Stimulated activated memory B cell treated with anti-CD40 and anti-IgM and Interleukin-4, amounts not matched to agents 10 μg/mL and 1 μg/mL and 100 μg/mL, for 72 hours (primary cell): ENCODE measurements at places on chromosomes 12 and 14.

- peak; percentile 49 for ATAC-seq
Measured at GRCh38 chr12:107684990-107685359, 624 bp upstream of the PWP1 start.

DNA sequence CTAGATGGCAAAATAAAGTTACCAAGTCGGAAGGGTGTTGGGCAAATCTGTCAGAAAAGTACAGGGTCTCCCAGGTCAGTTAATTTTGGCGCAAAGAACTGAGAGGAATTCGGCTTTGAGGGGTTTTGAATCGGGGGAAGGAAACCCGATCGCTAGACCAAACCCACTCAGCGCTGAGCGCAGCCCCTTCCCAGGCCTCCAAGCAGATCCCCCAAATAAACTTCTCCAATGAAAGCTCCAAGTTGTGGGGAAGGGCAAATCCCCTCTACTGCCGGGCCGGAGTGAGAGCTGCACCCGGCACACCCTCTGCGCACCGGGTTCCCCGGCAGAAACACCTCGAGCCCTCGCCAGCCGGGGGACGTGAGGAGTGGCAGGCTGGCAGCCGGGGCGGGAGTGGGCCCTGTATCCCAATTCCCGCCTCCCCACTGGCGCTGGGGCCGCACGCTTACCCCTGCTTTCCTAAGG lies 441 bp downstream of the E2F7 start:
- ATAC-seq = peak; percentile 28

DNA sequence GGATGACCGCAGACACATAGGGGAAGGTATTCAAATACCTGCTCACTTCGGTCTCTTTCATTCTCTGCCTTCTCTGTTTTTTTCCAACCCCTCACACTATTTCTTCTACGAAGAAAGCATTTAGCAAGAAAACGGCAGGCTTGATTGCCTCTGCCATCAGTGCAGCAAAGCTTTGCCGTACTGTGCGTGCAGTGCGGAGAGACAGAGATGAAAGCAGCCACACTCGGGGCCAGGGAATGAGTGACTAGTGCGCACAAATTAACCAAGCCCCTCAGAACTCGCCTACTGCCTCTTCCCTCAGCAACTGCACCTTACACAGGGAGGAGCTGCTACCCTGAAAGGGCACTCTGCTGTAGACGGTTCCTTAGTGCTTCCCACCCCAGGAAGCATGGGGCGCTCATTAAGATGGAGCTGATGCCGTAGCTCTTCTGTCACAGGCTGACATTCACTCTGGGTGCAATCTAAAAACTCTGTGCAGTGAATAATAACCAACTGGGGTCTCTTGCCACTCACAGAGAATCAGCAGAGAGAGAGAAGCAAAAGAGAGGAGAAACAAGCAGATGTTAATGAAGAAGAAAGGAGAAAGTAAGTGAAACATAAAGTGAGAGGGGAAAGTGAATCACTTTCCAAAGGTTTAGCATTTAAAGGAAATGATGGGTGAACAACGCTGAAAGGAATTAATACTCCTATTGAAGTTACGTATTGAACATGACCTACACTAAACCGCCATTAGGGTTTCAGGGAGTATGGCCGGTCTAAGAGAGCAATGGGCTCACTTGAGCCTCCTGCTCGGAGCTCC lies 69.4 kb downstream of the GRIN2B start:
- ATAC-seq = no peak

GRCh38 chr14:60276347-60276746 lies 27.3 kb downstream of the PPM1A start:
- no peak for ATAC-seq

- no peak for ATAC-seq
Measured at GRCh38 chr14:35333797-35334743, 41.9 kb downstream of the PSMA6 start.

GRCh38 chr12:75047885-75048525 lies 161.6 kb downstream of the KCNC2 start:
- ATAC-seq = no peak

DNA sequence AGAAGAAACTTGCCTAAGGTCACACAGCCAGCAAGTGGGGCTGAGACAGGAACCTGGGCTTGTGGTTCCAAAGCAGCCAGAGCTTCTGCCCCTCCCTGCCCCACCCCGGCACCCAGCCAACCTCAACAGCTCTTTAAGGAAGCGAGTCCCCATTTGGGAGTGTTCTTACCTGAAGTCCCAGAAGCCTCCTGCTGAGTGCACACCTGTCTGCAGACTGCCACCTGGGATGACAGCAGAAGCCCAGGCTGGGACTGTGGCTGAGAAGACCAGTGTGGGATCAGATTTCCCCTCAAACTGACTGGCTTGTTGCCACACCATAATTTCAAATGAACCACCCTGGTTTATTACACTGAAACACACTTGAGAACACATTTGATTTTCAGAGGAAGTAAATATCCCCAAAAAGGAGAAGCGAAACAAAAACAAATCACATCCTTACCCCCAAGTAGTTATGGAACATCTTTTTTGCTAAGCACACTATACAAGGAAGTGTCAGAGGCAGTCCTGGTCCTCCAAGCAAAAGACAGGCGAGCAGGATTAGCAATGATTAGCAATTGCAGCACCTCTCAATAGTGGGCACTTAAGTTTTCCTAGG lies 6.3 kb upstream of the RIN3 start:
- ATAC-seq = peak; percentile 84

DNA sequence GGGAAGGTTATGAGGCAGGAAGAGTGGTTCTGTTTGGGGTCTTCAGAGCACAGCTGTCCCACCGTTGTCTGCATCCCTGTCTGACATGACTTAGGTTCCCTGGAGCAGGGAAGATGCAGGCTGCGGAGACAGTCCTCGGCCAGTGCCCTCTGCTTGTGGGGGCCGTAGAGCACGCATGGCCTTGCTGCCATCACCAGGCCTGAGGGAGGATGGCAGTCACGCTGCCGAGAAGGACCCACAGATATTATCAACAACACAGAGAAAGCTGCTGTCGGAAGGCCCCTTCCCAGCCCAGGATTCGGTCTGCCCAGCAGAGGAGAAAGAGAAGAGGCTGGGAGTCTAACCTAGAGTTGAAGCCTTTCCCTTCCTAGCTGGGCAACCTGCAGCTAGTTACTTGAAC lies 35.0 kb downstream of the ERH start:
- ATAC-seq = no peak

- no peak for ATAC-seq
Measured at GRCh38 chr14:76936483-76936882, 92.0 kb downstream of the IRF2BPL start.

DNA sequence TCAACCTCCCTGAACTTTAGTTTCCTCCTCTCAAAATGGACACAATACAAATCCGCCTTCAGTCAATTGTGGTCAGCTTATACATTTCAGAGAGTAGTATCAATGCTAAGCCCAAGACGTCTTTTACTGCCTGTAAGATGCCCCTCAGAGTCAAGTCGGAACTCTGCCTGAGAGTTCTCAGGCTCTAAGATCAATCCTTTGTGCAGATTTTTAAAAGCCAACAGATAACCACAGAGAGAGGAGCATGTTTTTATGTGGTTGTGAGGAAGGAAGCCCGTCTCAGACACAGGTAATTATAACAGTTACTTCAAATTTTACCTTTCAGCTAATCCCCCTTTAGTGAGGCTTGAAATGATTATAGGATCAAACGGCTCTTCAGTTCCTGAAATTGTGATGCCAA lies 91.6 kb downstream of the HELB start:
- no peak for ATAC-seq

DNA sequence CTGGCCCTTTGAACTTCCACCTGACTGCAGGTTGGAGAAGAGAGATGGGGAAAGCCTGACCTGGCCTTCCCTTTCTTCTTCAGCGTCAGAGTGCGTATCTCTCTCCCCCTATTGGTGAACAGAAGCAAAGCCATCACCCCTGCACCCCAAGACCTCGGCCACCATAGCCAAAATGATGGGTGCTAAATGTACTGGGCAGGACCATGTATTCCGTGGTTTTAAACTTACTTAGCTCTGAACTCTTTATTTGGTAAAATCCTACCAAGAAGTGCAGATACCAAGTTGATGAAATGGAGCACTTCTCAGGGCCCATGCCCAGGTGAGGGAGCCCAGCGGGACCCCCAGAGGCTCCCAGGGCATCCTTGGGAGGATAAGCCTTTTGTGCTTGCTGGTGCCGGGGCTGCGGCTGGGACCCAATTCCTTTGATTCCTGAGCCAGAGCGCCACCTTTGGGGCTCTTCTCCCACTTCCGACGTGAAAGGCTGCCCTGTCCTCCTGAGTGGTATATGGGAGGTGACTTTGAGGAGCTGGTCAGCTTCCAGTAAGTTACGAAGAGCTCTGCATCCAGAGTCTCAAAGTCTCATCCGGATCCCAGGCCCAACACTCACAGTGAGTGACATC lies 9.4 kb downstream of the CCND2 start:
- no peak for ATAC-seq

GRCh38 chr12:87660291-87660690 lies 368.9 kb downstream of the C12orf50 start:
- ATAC-seq = no peak

DNA sequence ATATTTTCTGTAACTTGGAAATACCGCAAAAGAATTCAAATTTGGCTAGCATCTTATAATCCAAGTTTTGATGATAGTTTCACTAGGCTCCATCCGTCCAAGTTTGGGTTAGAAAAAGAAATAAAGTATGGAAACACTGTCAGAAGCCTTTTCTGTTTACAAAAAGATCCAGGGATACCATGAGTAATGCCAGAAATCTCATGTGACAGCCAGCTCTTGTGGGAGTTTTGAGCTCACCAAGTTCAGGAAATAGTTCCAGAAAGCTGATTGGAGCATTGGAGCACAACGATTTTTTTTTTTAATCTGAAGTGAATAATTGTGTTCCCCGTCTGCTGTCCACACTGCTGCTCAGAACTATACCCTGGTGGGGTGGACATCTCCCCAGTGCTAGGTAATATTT lies 229.7 kb upstream of the NPAS3 start:
- no peak for ATAC-seq

GRCh38 chr12:109385339-109386058 lies 37.8 kb downstream of the MYO1H start:
- no peak for ATAC-seq

DNA sequence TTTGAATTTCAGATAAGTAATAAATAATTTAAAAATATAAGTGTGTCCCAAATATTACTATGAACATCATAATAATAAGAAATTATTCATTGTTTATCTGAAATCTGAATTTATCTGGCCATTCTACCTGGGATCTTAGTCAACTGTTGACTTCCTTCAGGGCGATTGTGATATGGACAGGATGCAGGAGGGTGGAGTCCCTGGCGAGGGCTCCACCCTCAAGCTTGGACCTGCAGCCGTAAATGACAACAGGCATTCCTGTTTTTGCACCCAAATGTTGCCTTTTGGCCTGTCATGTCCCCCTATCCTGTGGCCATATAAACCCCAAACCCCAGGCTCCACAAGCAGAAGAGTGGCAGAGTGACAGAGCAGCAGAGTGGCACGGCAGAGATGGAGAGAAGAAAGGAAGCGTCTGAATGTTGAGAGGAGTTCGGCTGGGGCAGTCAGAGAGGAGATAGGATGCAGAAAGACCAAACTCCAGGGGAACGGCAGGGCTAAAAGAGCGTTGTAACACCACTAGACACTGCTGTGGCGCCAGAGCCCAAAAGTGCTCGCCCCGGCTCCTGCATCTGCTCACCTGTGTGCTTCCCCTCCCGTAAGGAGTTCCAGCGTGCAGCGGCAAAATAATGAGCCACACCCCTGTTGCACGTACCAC lies 39.4 kb upstream of the FUT8 start:
- ATAC-seq = no peak

GRCh38 chr12:81329085-81329484 lies 251.2 kb downstream of the ACSS3 start:
- no peak for ATAC-seq

DNA sequence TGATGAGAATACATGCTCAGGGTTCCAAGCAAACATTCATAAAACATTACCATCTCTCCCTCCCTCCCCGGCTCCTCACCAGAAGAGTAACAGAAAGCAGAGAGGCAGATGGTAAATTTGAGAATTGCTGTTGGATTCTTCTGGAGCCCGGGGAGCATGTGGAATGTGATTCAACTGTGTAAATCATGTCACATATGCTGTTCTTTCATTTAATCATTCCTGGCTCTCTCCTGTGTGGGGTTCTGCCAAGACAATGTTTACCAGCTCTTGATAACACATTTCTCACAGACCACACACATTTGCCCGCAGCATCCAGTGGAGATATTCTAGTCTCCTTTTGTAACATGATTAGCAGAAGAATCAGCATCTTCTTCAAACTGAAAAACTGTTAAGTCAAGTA lies 23.4 kb upstream of the NR2C1 start:
- no peak for ATAC-seq

DNA sequence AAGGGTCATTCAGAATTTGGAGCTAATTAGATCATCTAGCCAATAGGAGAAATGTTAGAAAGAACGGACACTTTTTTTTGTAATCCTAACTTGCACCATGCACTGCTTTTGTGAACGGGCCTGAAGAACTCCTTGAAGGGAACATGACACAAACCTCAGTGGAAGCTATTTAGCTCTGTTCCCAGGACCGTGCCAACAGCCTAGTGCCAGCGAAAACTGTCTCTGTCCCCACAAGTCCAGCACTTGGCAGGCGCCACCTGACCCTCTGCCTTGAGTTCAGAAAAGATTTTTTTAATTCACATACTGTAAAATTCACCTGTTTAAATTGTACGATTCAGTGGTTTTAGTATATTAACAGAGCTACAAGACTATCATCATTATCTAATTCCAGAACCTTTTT lies 31.3 kb upstream of the KCNA5 start:
- ATAC-seq = no peak

DNA sequence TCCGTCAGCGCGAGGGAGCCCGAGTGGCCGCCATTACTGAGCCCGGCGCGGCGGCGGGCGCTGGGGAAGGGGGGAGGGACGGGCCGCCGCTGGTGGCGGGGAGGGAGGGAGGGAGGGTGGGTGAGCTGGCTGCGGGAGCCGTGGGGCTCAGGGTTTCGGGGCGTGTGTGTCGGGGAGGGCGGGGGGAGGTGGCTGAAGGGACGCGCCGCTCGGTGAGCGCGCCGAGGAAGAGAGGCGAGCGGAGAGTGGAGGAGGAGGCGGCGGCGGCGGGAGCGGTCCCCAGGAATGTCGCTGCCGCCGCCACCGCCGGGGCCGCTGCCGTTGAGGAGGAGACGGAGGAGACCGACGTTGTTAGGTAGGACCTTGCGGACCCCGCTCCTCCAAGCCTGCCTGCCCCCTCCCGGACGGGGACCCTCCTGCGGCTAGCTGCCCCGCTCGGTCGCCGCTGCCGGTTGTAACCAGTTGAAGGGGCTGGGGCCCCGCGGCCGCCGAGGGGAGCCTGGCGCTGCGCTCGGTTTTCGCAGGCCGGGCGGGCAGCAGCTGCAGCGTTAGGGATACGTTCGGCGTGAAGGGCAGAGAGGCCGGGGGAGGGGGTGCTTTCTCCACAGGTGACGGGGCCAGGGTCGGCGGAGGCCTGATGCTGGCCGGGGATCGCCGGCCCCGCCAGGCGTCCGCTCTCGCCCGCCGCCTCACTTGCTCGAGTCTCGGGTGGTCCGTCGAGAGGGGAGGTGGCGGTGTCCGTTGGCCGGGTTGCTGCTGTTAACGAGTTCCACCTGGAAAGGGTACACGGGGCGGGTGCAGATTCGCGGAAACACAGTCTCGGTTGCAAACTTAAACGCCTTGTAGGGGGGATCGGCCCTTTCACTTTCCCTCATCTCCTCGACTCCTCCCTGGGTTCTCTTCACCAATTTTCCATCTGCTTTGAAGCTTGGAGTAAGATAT lies at the start of gene ARHGAP5:
Gene ARHGAP5, plus strand, starts transcription at position 224 of the 942 bp plus-strand sequence. CDS start 13,366 bp downstream, outside the sequence.
- peak; percentile 63 for ATAC-seq

GRCh38 chr12:104846056-104846767 lies 111.9 kb downstream of the SLC41A2 start:
- no peak for ATAC-seq
